ENCODE measurements at places on chromosomes 3 and 15.

GRCh38 chr15:39251413-39252133, 329.3 kb upstream of the THBS1 start:
- DNase-seq: no peak

DNA sequence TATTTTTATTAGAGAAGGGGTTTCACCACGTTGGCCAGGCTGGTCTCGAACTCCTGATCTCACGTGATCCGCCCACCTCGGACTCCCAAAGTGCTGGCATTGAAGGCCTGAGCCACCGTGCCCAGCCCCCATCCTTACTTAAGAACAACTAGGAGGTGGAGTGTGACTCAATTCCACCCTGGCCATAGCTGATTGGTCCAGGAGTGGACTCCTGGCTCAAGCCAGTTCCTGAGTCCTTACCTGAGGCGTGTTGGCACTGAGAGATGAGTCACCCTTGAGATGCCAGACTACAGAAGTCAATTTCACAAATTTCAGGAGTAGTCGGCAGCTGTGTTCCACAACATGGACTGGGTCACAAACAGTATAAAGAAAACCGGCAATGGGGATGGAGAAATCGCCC, 124.2 kb downstream of the SHQ1 start:
- DNase-seq: no peak

DNA sequence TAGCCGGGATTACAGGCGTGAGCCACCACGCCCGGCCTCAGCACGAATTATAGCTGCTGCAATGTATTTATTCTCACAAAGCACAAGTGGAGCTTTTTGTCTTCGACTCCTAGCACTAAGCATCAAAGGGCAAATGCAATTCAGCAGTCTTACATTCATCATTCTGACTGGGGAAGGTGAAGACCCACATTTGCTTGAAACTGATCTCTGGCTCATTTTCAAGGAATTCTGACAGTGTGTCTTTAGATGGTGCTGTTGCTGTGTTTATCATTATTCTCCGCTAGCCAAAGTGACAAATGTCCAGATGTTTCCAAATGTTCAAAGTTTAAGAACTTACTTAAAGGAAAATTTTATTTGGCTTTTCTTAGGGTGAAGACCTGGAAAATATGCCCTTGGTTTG, 55.9 kb downstream of the SGO1 start:
- no peak for DNase-seq

- DNase-seq: no peak
These were observed 63.1 kb upstream of the FBN1 start for GRCh38 chr15:48708641-48709040.

DNA sequence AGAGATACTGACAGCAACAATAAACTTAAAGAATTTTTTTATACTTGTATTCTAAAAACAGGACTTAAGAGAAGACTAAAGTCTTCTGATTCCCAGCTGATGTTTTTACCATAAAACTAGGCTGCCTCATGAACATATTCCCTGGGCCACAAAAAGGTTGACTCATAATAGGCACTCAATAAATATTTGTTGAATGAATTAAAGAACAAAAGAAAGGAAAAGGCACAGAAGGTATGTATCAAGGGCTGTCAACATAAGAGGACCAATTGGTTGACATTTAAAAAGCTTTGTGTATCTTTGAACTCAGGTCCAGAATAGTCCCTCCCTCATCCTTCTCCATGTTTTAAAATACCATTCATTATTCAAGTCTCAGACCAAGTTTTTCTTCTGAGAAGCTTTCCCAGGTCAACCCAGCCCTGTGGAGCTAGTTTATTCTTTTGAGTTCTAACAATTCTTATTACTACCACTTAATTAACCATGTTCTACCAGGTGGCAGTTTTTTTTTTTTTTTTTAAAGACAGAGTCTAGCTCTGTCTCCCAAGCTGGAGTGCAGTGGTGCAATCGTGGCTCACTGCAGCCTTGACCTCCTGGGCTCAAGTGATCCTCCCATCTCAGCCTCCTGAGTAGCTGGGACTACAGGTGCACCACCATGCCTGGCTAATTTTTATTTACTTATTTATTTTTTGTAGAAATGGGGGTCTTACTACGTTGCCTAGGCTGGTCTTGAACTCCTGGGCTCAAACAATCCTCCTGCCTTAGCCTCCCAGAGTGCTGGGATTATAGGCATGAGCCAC, 17.5 kb upstream of the ARHGEF3 start:
- DNase-seq: no peak
